ENCODE measurements at places on chromosomes 3 and 15.
A peak's percentile ranks its signal among the peaks of the same experiment; 100 is the strongest.

DNA sequence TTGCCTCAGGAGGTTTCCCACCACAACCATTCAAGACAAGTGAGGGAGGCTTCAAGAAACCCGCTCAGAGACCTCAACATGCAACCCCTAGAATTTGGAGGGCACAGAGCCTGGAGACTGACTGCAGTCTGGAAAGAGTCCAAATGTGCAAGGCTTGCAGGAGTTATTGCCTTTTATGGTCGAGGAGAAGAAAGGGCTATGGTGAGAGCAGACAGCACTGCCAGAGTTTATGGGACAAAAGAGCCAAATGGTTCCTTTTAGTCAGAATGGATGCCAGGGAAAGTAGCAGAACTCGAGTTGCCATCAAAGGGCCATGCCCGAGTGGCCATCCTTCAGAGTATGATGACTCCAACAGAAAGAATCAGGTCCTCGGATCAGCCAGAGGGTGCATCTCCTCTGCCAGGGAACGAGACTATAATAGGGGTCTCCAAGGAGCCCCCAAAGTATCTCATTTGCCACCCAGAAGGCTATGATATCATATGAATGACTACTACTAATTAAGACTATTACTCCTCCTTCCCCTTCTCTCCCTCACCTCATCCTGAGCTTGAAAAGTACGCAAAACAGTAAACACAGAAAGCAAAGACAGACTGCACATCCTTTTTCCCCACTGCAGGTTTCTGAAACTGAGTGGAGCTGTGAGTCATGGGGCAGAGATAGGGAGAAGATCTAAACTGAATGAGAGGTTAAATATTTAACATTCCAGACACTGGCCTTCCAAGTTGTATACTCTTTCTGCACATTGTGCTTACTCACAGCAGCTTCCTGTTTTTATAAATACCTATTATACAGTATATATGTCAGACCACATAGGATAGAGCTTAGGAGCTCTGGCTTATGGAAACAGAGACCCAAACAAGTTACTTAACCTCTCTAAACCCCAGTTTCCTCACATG lies 33.9 kb upstream of the TMCO5A start:
- ATAC-seq: no peak

- ATAC-seq: no peak
These were observed 238.8 kb upstream of the TLE3 start for GRCh38 chr15:70336425-70337009.

GRCh38 chr3:111846717-111847116 lies 12.3 kb upstream of the PHLDB2 start:
- ATAC-seq: peak; percentile 39

- ATAC-seq: no peak
These were observed 622 bp downstream of the XIRP1 start for GRCh38 chr3:39191773-39192172.

GRCh38 chr3:29329986-29330890 lies 49.4 kb downstream of the RBMS3 start:
- ATAC-seq: no peak

GRCh38 chr15:26182441-26182840 lies 319.3 kb upstream of the ATP10A start:
- no peak for ATAC-seq

Measured in motor neuron (in vitro differentiated cells).